Melanocyte of skin (primary cell): ENCODE measurements at places on chromosomes 5 and 9. TPM values are rescaled to one million over a fixed set of nuclear protein-coding genes. Genes with fewer than 3 reads are reported as not detected.

The MGAT1 gene
- total RNA-seq: 116 and 119 TPM in 2 replicates

The LIFR gene
- total RNA-seq: 0.31 and 0.33 TPM in 2 replicates

The HSDL2 gene
- 29.3 and 39.2 TPM in 2 replicates for total RNA-seq

The MUSK gene
- total RNA-seq: not detected in 2 replicates

The SVEP1 gene
- total RNA-seq: under 0.01 TPM in 2 replicates

The ORM2 gene
- not detected in 2 replicates for total RNA-seq
